ENCODE measurements at places on chromosomes 2 and 18. TPM values are rescaled to one million over a fixed set of nuclear protein-coding genes. Genes with fewer than 3 reads are reported as not detected.
A peak's percentile ranks its signal among the peaks of the same experiment; 100 is the strongest.

Gene CPLX4
- total RNA-seq: not detected

DNA sequence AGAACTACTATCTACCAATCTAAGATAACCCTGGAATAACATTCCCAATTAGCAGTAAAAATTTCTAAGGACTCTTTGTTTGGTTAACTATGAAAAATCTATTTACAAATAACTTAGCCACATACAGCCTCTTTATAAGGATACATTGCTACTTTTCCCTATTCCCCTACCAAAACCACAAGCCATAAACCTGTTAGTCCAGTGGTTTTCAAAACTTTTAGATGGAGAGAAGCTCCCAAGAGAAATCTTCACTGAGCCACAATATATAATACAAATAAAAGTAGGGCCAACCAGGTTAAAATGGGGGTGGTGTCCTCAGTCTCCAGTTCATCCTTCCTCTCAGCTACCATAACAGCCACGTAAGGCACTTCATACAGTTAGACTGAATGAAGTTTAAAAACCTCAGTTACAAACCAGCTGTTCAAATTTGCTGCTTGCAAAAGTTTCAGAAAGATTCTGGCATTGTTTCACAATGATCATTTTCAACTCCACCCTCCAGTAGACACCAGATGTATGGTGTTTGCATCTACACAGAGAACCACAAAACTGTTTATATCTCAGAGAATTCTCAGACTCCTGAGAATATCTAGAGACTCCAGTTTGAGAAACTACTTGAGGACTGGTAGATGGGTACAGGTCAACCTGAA, 26.0 kb downstream of the SOS1 start:
- peak; percentile 78 for DNase-seq

GRCh38 chr18:79912409-79912991, 39.0 kb downstream of the SLC66A2 start:
- no peak for DNase-seq

Gene CYP27A1
- total RNA-seq: 5.8 TPM

Gene POTEJ
- not detected for total RNA-seq
